ENCODE measurements at places on chromosomes 11 and 22. TPM values are rescaled to one million over a fixed set of nuclear protein-coding genes. Genes with fewer than 3 reads are reported as not detected.

- no peak overlapping the region for H3K4me3 ChIP-seq
- H3K27me3 ChIP-seq = no peaks in the 10 kb centered on the region
- no peaks in the 10 kb centered on the region for H3K36me3 ChIP-seq
- no peak for DNase-seq
Observed at GRCh38 chr11:113723787-113724186, 17.7 kb upstream of the TMPRSS5 start.

- H3K27me3 ChIP-seq = no peaks in the 10 kb centered on the region
- H3K27ac ChIP-seq = no peak overlapping the region
- H3K36me3 ChIP-seq = no peaks in the 10 kb centered on the region
- H3K4me1 ChIP-seq = peaks cover 5% of the 10 kb centered on the region
Observed at GRCh38 chr11:40269865-40270264, 1189.6 kb downstream of the LRRC4C start.

DNA sequence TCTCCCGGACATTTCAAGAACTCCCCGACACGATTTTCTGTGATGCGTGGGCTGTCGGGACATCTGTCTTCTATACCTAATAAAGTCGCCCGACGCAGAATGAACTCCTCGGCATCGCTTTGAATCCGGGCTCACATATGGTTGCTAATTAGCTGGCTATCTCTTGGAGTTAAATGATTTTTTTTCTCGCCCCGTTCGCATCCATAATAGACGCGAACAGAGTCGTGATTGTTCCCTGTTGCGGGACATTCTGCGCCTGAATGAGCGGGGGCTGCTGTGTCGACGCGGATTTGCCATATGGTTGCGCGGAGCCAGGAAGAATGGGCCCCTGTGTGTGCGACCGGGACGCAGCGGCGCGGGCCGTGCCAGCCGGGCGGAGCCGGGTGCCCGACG lies 16.4 kb downstream of the CDKN1C start:
- H3K4me1 ChIP-seq = peaks cover 7% of the 10 kb centered on the region
- H3K27me3 ChIP-seq = peaks cover 26% of the 10 kb centered on the region
- no peak overlapping the region for H3K27ac ChIP-seq
- DNase-seq = no peak

GRCh38 chr11:119381181-119381988 lies at the start of gene USP2:
USP2 (minus strand) TSS chr11:119381690; CDS start chr11:119373480, 8,210 bp downstream.
- peaks cover 17% of the 10 kb centered on the region for H3K4me1 ChIP-seq
- peak within 1 kb of the TSS; percentile 53 for H3K4me3 ChIP-seq
- H3K27me3 ChIP-seq = no peaks in the 10 kb centered on the region
- H3K36me3 ChIP-seq = no peaks in the 10 kb centered on the region
- no peak within 1 kb of the TSS for H3K27ac ChIP-seq

- no peak overlapping the region for H3K4me3 ChIP-seq
- peaks cover 68% of the 10 kb centered on the region for H3K36me3 ChIP-seq
- no peaks in the 10 kb centered on the region for H3K4me1 ChIP-seq
- no peak overlapping the region for H3K27ac ChIP-seq
Observed at GRCh38 chr11:8948886-8949285, 6.1 kb upstream of the ASCL3 start.

GRCh38 chr11:76803811-76804600 lies 20.9 kb downstream of the TSKU start:
- peak; percentile 84 for DNase-seq
- peak overlapping the region; percentile 48 for H3K27ac ChIP-seq
- no peaks in the 10 kb centered on the region for H3K36me3 ChIP-seq
- H3K4me3 ChIP-seq = no peak overlapping the region
- H3K4me1 ChIP-seq = peaks cover 33% of the 10 kb centered on the region

- no peaks in the 10 kb centered on the region for H3K36me3 ChIP-seq
- no peak overlapping the region for H3K4me3 ChIP-seq
- H3K4me1 ChIP-seq = no peaks in the 10 kb centered on the region
- H3K27ac ChIP-seq = no peak overlapping the region
Observed at GRCh38 chr11:131962818-131963217, 592.4 kb downstream of the NTM start.

DNA sequence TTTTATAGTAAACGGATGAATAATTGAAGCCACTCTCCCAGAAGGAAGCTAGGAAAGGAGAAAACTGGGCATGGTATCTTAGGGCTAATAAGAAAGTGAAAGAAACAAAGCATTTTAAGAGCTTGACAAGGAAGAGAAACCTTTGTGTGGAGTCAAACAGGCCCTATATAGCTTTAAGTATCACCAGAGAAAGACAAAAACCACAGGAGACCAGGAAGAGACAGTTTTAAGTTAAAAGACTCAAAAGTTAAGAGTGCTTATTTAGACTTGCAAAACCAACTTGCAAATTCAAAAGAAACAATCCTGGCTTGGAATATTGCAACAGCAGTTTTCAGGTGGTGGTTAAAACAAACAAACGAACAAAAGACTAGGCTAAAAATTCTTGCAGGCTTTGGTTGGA lies 3.4 kb downstream of the PAK1 start:
- H3K27ac ChIP-seq = no peak overlapping the region
- H3K27me3 ChIP-seq = no peaks in the 10 kb centered on the region
- H3K4me1 ChIP-seq = peaks cover 3% of the 10 kb centered on the region
- no peak for DNase-seq
- no peak overlapping the region for H3K4me3 ChIP-seq
- H3K36me3 ChIP-seq = no peaks in the 10 kb centered on the region

- H3K4me1 ChIP-seq = peaks cover 44% of the 10 kb centered on the region
- H3K27me3 ChIP-seq = no peaks in the 10 kb centered on the region
- H3K27ac ChIP-seq = peak overlapping the region; percentile 60
- H3K36me3 ChIP-seq = peaks cover 23% of the 10 kb centered on the region
- no peak overlapping the region for H3K4me3 ChIP-seq
Observed at GRCh38 chr22:20532256-20532993, 25.0 kb downstream of the MED15 start.

- no peak overlapping the region for H3K4me3 ChIP-seq
- DNase-seq = no peak
- no peak overlapping the region for H3K27ac ChIP-seq
- peaks cover 12% of the 10 kb centered on the region for H3K27me3 ChIP-seq
- H3K4me1 ChIP-seq = no peaks in the 10 kb centered on the region
Observed at GRCh38 chr11:107478922-107479321, 21.3 kb upstream of the CWF19L2 start.

GRCh38 chr11:133082841-133083488 lies 449.3 kb downstream of the OPCML start:
- H3K4me1 ChIP-seq = peaks cover 5% of the 10 kb centered on the region
- H3K4me3 ChIP-seq = peak overlapping the region; percentile 29
- peaks cover 50% of the 10 kb centered on the region for H3K27me3 ChIP-seq

- H3K36me3 ChIP-seq = no peaks in the 10 kb centered on the region
- no peaks in the 10 kb centered on the region for H3K27me3 ChIP-seq
- H3K4me1 ChIP-seq = peaks cover 37% of the 10 kb centered on the region
- peak within 1 kb of the TSS; percentile 94 for H3K27ac ChIP-seq
Observed at GRCh38 chr11:3840870-3841425, at the start of gene RHOG. RHOG (minus strand) TSS chr11:3840959; CDS start chr11:3828138, 12,821 bp downstream.

- no peak for DNase-seq
- H3K4me1 ChIP-seq = peaks cover 3% of the 10 kb centered on the region
- H3K4me3 ChIP-seq = no peak within 1 kb of the TSS
- no peak within 1 kb of the TSS for H3K27ac ChIP-seq
- peaks cover 62% of the 10 kb centered on the region for H3K36me3 ChIP-seq
Observed at GRCh38 chr11:117290809-117291396, at the start of gene BACE1-AS. BACE1-AS (plus strand) TSS chr11:117291346.

- no peak overlapping the region for H3K4me3 ChIP-seq
- no peak overlapping the region for H3K27ac ChIP-seq
- DNase-seq = no peak
- H3K36me3 ChIP-seq = no peaks in the 10 kb centered on the region
- no peaks in the 10 kb centered on the region for H3K27me3 ChIP-seq
Observed at GRCh38 chr11:129976328-129976727, 26.3 kb downstream of the PRDM10 start.

DNA sequence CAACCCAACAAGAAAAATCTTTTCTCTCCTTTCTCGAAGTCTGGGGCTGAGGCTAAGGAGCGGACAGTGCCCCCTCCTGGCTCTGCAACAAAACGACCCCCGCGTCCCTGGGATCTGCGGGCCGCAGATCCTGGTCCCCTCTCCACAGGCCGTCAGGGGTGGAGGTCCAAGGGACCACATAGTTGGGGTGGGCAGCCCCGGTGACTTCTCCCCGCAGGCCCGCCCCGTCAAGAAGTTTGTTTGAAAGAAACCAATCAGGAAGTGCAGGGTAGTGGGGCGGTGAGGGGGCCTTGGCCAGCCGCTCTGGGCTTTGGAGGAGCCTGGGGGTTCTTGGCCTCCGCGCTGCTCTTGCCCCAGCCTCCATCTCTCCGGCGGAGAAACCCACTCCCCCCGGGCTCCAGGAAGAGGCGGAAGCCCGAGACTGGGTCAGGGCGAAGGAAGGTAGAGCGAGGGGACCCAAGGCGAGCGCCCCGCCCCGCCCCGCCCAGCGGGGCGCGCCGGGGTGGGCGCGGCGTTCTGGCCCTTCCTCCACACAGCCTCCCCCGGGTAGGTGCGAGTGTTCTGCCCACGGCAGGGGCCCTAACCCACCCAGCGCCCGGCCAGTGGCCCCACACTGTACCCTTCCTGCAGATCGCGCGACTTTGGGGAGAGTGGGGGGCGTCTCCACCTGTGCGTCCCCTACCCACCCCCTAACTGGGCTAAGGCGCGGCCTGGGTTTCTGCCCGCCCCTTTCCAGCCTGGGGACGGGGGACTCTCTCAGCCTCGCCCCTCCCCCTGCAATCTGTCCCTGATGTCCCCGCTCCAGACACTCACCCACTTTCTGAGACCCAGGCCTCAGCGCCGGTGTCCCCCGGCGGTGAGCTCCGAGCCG lies 1.3 kb downstream of the TP53I11 start:
- H3K27ac ChIP-seq = peak overlapping the region; percentile 85
- no peaks in the 10 kb centered on the region for H3K27me3 ChIP-seq
- no peaks in the 10 kb centered on the region for H3K36me3 ChIP-seq
- peaks cover 29% of the 10 kb centered on the region for H3K4me1 ChIP-seq
- peak; percentile 75 for DNase-seq
- peak overlapping the region; percentile 90 for H3K4me3 ChIP-seq

Gene MPPED1
- not detected for total RNA-seq

Gene FAR1
- total RNA-seq = 59.7 TPM

Gene RAG1
- 0.78 TPM for total RNA-seq

Gene MUC2
- not detected for total RNA-seq
